Upper lobe of right lung (tissue), 1 donor: ENCODE measurements at places on chromosomes 2 and 18. TPM values are rescaled to one million over a fixed set of nuclear protein-coding genes. Genes with fewer than 3 reads are reported as not detected.

DNA sequence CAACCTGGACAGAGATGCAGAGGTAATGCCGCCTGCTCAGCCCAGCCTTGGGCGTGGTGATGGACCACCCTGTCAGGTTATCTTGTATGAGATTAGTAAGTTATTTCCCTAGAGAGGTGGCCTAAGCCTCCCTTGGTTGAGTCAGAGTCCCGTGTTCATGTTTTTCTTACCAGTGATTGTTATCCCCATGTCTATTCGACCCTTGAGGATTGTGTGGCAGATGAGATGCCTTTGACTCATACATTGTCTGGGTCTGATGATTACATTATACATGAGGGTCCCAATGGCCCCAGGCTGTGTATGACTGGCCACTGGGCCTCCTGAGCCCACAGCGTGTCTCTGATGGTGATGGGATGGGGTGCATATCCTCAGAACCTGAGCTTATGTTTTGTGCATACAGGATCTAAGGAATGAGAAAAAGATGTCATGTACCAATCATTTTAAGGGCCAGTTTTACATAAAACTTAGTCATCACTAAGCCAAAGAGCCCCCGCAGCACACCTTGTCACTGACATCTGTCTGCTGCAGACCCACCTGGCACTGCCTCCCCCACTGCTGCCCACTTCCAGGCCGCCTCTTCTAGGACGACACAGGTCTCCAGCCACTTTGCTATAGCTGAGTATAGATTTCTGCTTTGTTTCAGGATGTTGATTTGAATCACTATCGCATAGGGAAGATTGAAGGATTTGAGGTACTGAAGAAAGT is 7.7 kb downstream of the PPP1R7 start:
- peaks cover 12% of the 10 kb centered on the region for H3K4me1 ChIP-seq
- DNase-seq = no peak
- no peaks in the 10 kb centered on the region for H3K27me3 ChIP-seq
- no peak overlapping the region for H3K4me3 ChIP-seq
- H3K27ac ChIP-seq = no peak overlapping the region

GRCh38 chr2:144115739-144116291 is 404.1 kb downstream of the ZEB2 start:
- no peak overlapping the region for H3K4me3 ChIP-seq
- DNase-seq = no peak
- no peaks in the 10 kb centered on the region for H3K4me1 ChIP-seq
- no peaks in the 10 kb centered on the region for H3K27me3 ChIP-seq

DNA sequence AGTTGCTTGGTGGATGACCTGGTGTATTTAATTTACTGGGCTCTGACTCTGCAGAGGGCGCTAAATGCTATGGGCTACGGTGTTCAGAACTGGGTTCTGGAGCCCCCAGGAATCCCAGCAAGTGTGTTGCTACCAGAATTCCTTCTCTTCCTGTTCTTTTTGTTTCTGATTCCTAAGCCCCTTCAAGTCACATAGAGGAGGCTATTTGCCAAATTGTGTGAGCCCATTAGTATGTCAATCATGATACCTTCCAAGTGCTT is 358.2 kb upstream of the SPRED2 start:
- H3K36me3 ChIP-seq = no peaks in the 10 kb centered on the region
- DNase-seq = no peak
- H3K27me3 ChIP-seq = no peaks in the 10 kb centered on the region
- H3K4me3 ChIP-seq = no peak overlapping the region
- no peaks in the 10 kb centered on the region for H3K4me1 ChIP-seq

GRCh38 chr2:13545320-13545719 is 828.6 kb downstream of the TRIB2 start:
- H3K27ac ChIP-seq = no peak overlapping the region
- H3K4me3 ChIP-seq = no peak overlapping the region
- no peaks in the 10 kb centered on the region for H3K27me3 ChIP-seq
- H3K4me1 ChIP-seq = no peaks in the 10 kb centered on the region
- no peak for DNase-seq

GRCh38 chr2:217823626-217824025 is 179.2 kb downstream of the TNS1 start:
- H3K4me1 ChIP-seq = peaks cover 47% of the 10 kb centered on the region
- no peak overlapping the region for H3K4me3 ChIP-seq
- H3K36me3 ChIP-seq = peaks cover 71% of the 10 kb centered on the region

DNA sequence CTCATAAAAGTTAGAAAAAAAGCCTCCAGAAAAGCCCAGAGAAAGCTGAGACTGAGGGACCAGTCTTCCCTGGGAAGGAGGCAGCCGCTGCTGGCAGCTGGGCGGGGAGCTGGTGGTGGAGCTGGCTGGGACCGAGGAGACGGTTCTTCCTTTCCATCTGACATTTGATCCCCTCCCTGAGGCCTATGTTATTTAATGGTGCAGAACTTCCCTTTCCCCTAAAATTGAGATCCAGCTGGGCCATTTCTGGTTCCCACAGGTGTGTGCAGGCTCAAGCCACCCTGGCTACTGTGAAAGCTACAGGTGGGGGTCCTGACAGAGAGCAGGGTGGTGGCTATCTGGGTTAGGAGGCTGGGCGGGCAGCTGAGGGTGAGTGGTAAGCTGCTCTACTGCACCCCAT is 81.5 kb upstream of the FZD7 start:
- H3K27ac ChIP-seq = no peak overlapping the region
- no peaks in the 10 kb centered on the region for H3K4me1 ChIP-seq
- no peak overlapping the region for H3K4me3 ChIP-seq
- DNase-seq = no peak
- peaks cover 4% of the 10 kb centered on the region for H3K27me3 ChIP-seq
- H3K36me3 ChIP-seq = no peaks in the 10 kb centered on the region

DNA sequence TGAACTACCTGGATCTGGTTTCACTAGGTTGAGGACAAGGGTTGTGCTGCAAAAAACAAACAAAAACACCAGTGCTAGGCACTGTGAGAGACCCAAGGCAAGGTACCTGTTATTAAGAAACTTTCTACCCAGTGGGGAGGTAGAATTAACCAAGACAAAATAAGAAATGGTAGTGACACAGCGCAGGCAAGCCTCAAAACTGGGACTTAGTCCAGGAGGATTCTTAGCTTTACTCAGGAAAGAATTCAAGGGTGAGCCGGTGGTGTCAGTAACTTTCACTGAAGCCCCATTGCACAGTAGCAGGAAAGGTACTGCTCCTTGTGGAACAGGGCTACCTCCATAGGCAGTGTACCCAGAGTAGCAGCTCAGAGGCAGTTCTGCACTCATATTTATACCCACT is 131.6 kb downstream of the SCG2 start:
- no peak overlapping the region for H3K27ac ChIP-seq
- H3K27me3 ChIP-seq = no peaks in the 10 kb centered on the region
- DNase-seq = no peak
- H3K4me1 ChIP-seq = no peaks in the 10 kb centered on the region

- DNase-seq = no peak
- H3K27ac ChIP-seq = no peak overlapping the region
- H3K27me3 ChIP-seq = no peaks in the 10 kb centered on the region
- H3K4me1 ChIP-seq = peaks cover 9% of the 10 kb centered on the region
Observed at GRCh38 chr2:159051133-159051532, 82.7 kb downstream of the TANC1 start.

GRCh38 chr18:58069721-58070292 is 25.8 kb downstream of the NEDD4L start:
- no peaks in the 10 kb centered on the region for H3K4me1 ChIP-seq
- no peak overlapping the region for H3K27ac ChIP-seq
- no peak for DNase-seq
- no peak overlapping the region for H3K4me3 ChIP-seq

- no peak overlapping the region for H3K27ac ChIP-seq
- no peak for DNase-seq
- H3K27me3 ChIP-seq = no peaks in the 10 kb centered on the region
- H3K4me3 ChIP-seq = no peak overlapping the region
Observed at GRCh38 chr2:152462120-152462519, 127.1 kb downstream of the FMNL2 start.

DNA sequence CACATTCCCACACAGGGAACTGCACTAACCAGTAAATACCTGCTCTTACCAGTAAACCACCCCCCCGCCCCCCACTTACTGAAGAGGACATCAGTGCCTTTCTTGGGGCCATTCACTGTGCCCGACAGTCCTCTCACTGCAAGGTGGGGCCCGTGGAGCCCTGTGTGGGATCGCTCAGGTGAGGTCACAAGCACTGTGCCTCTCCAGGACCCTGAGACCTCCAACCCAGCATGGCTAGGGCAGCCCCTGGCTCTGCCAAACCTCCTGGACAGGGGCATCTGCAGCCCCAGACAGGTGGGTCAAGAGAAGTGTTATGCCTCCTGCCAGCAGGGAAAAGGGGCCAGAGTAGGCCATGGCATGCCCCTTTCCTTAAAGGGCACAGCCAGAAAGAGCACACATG is 6.7 kb upstream of the NEURL3 start:
- no peaks in the 10 kb centered on the region for H3K27me3 ChIP-seq
- no peak overlapping the region for H3K27ac ChIP-seq
- peaks cover 18% of the 10 kb centered on the region for H3K4me1 ChIP-seq
- no peak for DNase-seq
- no peaks in the 10 kb centered on the region for H3K36me3 ChIP-seq

Gene SMYD1
- total RNA-seq = not detected

Gene ERFE
- not detected for total RNA-seq

Gene DCDC2C
- total RNA-seq = not detected

Gene FIGN
- total RNA-seq = 6.5 TPM

Gene B3GNT2
- 38.6 TPM for total RNA-seq

Gene DOK6
- 5.9 TPM for total RNA-seq

Gene C18orf54
- total RNA-seq = 3.0 TPM

Gene WIPF1
- total RNA-seq = 71.5 TPM

Gene SULT1C4
- 11.6 TPM for total RNA-seq

Gene C2orf81
- 2.1 TPM for total RNA-seq

Gene VWC2L
- total RNA-seq = not detected

Gene CROCC2
- 0.26 TPM for total RNA-seq
